Fibroblast of lung (primary cell): ENCODE measurements at places on chromosomes 7 and 10. TPM values are rescaled to one million over a fixed set of nuclear protein-coding genes. Genes with fewer than 3 reads are reported as not detected.

The LOXL4 gene
- 52.6 and 73.0 TPM in 2 replicates for total RNA-seq

The PIP gene
- total RNA-seq = not detected in 2 replicates

The PODXL gene
- 0.17 and 0.26 TPM in 2 replicates for total RNA-seq

The MRLN gene
- not detected in 2 replicates for total RNA-seq

The OR2A42 gene
- under 0.01 TPM in 1 of 2 replicates, not detected in the other for total RNA-seq

The LIPF gene
- total RNA-seq = not detected in 2 replicates

The ITIH2 gene
- not detected in 2 replicates for total RNA-seq

The ASZ1 gene
- not detected in 2 replicates for total RNA-seq

The NPC1L1 gene
- total RNA-seq = under 0.01 TPM in 2 replicates

The SPOCK2 gene
- total RNA-seq = 0.26 and 0.33 TPM in 2 replicates
